ENCODE measurements at places on chromosomes 2 and 18.

- DNase-seq: no peak
Observed at GRCh38 chr2:7004636-7005035, 87.4 kb downstream of the RNF144A start.

- no peak for DNase-seq
Observed at GRCh38 chr2:238023608-238024007, 37.2 kb upstream of the SCLY start.

- no peak for DNase-seq
Observed at GRCh38 chr2:109458512-109458911, 155.3 kb downstream of the SEPTIN10 start.

DNA sequence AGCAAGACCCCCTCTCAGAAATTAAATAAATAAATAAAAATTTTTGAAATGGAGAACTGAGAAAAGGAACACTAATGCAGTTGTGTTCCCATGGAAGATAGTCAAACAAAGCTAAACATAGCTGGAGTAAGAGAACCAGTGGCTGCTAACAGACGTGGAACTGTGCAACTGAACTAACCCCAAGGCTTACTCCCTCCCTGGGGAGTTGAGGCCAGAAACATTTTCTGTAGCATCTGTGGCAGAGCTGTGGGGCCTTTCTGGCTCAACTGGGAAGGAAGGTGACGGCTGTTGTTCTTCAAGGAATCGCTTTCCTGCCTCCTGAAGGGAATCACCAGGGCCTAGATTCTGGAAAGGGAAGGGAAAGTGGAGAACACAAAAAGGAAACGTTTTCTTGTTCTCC lies 53.9 kb upstream of the B3GNT2 start:
- DNase-seq: no peak

DNA sequence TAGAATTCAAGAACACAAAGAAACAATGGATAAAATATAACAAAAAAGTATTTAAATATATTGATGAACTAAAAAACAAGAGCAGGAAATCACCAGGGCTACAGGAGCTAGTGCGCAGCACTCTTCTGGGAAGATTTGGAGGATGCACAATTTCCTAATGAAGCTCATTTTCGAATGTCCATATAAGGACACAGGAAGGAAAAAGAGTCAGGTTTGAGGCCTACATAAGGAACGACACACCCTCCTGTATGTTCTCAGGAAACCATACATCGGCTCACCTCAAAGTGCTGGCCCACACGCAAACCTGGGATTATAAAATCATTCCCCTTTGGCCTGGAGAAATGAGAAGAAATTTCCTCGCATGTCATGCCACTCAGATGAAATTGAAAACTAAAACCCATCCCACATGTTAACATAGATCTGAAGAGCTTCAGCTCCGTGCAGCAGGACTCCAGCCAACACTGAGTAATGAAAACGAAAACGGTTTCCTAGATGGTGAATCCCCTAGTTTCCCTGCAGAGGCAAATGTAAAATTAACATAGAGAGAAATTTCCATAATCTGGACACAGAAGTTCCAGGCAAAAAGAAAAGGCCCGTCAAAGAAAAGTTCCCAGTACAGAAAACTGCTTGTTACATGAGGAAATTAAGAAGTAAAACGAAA lies 825.8 kb downstream of the SOCS6 start:
- no peak for DNase-seq

GRCh38 chr2:2879071-2879470 lies 498.5 kb downstream of the EIPR1 start:
- no peak for DNase-seq

DNA sequence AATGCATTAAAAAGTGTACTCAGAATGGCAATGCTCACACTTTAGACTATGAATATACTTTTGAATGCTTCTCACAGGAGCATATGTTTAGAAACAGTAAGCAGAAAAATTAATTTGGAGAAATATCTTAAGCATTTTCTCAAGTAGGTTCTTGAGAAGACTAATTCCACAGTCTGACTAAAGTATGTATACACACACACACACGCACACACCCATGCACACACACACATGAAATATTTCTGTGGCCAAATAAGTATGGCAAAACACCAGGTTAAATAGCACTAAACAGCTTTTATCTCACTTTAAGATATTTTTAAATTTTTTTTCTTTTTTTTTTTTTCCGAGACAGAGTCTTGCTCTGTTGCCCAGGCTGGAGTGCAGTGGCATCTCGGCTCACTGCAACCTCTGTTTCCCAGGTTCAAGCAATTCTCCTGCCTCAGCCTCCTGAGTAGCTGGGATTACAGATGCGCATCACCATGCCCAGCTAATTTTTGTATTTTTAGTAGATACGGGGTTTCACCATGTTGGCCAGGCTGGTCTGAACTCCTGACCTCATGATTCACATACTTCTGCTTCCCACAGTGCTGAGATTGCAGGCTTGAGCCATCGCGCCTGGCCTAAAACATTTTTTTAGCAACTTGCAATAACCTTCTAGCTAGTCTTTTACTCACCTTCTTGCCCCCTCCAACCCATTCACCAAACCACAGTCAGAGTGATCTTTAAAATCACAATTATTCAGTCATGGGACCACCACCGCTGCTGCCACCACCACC lies 67.5 kb upstream of the SCG2 start:
- no peak for DNase-seq

- DNase-seq: no peak
Observed at GRCh38 chr2:12596771-12597170, 120.0 kb upstream of the TRIB2 start.

- DNase-seq: no peak
Observed at GRCh38 chr2:187719510-187719909, 165.3 kb upstream of the TFPI start.

DNA sequence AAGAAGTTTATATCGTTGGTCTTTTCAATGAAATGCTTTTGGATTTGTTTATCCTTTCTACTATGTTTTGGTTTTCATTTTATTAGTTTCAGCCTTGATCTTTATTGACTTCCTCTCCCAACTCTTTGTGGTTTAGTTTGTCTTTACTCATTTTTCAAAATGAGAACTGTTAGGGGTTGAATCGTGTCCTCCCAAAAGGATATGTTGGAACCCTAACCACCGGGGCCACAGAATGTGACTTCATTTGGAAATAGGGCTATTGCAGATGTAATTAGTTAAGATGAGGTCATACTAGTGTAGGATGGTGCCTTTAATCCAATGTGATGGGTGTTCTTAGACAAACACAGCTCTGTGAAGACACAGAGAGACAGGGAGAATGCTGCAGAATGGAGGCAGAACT lies 60.4 kb upstream of the IL1R2 start:
- no peak for DNase-seq

GRCh38 chr2:177255227-177255601 lies 9.3 kb downstream of the NFE2L2 start:
- DNase-seq: no peak

- DNase-seq: no peak
Observed at GRCh38 chr2:180505203-180505602, 475.2 kb upstream of the UBE2E3 start.

GRCh38 chr18:11293794-11294193 lies 144.4 kb upstream of the PIEZO2 start:
- DNase-seq: no peak

- peak; percentile 6 for DNase-seq
Observed at GRCh38 chr18:45664824-45665763, 49.8 kb downstream of the SLC14A2 start.

DNA sequence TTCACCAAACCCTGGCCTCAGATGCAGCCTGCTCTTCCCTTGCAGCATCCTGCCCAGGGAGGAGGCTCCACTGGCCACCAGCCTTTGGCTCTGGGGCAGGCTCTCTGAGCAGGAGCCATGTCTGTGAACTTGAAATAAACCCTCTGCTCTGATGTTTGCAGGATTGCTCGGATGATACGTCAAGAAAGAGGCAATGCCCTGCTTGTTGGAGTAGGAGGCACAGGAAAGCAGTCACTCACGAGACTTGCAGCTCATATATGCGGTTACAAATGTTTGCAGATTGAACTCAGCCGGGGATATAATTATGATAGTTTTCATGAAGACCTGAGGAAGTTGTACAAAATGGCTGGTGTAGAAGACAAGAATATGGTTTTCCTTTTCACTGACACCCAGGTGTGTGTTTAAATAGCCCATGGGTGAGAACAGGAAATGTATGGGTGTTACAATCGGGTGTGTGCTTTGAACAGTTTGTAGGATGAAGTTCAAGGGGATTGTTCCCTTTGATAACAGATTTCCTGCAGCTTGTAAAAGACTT lies 177.9 kb downstream of the DNAH6 start:
- no peak for DNase-seq

DNA sequence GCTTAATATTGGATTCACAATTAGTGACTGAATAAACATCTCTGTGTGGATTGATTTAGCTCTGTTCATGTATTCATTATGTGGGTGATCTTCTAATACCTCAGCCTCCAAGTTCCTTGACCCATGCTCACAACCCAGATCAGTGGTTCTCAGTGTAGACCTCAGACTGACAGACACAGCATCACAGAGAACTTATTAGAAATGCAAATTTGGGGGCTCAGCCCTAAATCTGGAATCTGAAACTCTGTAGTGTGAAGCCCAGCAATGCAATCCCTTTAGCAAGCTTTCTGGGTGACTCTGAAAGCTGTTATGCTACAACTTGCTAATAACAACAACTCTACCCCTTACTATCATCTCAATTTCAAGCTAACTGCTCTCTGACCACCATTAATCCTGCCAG lies 273.1 kb upstream of the FANCL start:
- DNase-seq: no peak

GRCh38 chr2:217105733-217106649 lies 246.1 kb upstream of the TNP1 start:
- DNase-seq: no peak

GRCh38 chr2:84257831-84258230 lies 201.2 kb downstream of the SUCLG1 start:
- no peak for DNase-seq

- DNase-seq: no peak
Observed at GRCh38 chr2:164014791-164015190, 279.0 kb upstream of the FIGN start.

GRCh38 chr2:187208199-187208785 lies 239.8 kb downstream of the CALCRL start:
- no peak for DNase-seq

DNA sequence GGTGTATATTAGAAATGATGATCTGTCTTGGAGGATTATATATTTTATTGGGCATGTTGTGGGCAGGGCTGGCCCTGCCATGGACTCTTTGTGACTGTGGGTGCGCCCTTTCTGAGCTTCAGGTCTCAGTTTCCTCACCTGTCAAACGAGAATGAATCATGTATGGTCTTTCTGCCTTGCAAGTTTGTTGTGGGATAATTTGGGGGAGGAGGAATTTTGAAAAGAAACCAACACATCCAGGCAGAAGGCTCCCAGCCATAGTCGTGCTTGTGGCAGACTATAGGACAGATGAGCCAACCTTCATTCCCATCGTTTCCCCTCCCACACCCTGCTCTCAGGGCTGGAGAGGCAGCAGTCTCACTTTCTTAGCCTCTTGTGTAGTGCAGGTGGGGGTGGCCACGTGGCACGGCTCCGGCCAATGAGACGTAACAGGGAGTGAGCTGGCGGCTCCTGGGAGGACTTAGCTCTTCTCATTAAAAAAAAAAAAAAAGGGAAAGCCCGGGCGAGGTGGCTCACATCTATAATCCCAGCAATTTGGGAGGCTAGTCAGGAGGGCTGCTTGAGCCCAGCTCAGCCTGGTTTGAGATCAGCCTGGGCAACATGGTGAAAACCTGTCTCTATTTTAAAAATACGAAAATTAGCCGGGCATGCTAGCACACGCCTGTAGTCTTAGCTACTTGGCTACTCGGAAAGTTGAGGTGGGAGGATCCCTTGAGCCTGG lies 63.1 kb downstream of the RHOB start:
- no peak for DNase-seq

DNA sequence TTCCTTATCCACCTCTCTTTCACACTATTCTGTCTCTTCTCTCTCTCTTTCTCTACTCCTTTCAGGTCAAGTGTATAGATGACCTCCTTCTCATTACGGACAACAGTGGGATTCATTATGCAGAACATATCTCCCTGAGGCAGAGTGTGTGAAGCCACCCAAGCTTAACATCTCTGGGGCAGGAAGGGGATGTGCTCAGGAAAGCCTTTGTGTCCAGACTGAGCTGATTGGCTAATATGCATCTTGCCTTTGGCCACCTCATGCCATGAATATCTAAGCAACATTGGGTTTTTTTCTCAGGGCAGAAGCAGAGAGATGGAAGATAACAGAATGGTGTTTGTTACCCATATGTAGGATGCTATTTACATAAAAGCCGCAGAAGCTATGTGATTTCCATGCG lies 211.4 kb upstream of the LRRTM1 start:
- DNase-seq: no peak

- no peak for DNase-seq
Observed at GRCh38 chr2:208010506-208010905, 14.8 kb downstream of the PLEKHM3 start.

DNA sequence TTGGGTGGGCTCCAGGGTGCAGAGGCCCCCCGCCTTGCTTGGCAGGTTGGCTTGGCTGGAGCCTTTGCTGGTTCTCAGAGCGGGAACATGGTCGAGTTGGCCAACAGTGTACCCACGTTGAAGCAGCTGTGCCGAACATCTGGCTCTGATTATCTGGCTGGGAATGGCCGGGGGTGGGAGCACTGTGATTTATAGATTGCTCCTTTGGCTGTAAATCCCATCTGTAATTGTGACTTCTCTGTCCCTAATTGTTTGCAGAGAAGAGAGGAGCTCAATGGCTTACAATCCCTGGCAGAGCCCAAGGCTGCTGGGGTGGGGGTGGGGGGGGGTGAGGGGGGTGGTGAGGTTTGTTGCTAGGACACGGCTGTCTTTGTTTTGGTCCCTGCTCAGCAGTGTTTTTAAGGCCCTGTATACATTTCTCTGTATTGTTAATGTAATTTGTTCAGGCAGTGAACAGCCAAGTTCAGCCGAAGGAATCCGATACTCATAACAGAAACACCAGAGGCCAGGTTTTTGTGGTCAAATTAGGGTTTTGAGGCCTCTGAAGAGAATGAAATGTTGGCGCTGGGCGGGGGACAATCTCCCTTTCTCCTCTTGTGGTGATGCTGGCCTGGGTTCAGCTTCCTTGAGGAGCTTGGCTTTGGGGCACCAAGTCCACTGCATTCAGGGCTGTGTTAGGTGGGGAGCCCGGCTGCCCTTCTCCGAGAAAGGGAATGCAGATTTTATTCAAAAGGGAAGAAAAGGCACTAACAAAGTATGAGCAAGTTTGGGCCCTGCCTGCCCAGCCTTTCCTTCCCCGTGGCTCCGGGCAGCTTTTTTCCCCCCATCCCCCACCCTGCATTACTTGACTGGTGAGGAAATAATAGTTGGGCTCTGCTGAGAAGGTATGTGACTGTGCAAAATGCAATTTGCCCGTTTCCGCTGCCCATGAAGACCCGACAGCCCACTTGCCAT lies 82.5 kb downstream of the TCF7L1 start:
- no peak for DNase-seq

DNA sequence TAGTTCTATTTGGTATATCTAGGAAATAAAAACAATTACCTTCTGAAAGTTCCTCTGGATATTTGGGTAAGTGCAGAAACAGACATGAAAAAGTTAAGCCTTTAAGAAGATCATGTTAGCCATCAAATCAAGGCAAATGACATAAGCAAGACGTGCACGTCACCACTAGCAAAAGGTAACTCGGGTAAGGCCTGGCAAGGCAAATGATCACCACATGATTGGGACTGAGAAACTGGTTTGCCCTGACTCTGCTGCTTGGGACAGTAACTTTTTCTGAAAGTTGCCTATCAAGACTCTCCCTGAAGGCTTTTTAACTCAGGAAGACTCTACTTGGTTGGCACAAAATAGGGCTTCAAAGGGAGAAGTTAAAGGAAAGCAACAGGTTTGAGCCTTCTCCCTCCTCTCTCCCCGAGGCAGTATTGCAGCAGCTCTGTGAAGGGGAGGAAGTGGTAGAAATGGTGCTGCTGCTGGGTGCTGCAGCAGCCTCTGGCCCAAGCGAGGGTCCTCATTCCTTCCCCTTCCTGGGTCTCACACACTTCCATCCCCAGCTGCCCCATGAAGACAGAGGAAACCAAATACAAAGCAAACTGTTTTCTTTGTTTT lies 17.1 kb upstream of the TMEM237 start:
- DNase-seq: no peak

Data from esophagus squamous epithelium (tissue), 5 donors.